Stimulated activated CD4-positive, alpha-beta T cell treated with anti-CD3 and anti-CD28 coated beads, Interleukin-4, amount 100 ng/mL, for 24 hours (primary cell): ENCODE measurements at places on chromosomes 5 and 9.

DNA sequence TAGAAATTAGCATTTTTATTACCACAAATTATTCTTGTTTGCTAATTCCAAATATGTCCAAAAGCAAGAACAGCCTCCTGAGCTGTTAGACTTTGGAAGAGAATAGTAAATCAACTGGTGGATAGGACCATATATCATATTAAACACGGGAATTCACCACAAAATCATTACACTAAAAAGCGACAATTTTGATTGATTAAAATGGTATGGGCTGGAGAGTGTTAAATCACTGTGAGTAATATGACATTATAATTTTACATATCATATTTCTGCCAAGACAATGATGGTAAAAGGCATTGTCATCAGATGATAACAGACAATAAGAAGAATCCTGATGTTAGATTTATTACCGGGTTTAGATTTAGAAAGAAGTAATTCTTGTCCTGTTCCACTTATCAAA lies 107.2 kb upstream of the ARRDC3 start:
- DNase-seq, result no peak

DNA sequence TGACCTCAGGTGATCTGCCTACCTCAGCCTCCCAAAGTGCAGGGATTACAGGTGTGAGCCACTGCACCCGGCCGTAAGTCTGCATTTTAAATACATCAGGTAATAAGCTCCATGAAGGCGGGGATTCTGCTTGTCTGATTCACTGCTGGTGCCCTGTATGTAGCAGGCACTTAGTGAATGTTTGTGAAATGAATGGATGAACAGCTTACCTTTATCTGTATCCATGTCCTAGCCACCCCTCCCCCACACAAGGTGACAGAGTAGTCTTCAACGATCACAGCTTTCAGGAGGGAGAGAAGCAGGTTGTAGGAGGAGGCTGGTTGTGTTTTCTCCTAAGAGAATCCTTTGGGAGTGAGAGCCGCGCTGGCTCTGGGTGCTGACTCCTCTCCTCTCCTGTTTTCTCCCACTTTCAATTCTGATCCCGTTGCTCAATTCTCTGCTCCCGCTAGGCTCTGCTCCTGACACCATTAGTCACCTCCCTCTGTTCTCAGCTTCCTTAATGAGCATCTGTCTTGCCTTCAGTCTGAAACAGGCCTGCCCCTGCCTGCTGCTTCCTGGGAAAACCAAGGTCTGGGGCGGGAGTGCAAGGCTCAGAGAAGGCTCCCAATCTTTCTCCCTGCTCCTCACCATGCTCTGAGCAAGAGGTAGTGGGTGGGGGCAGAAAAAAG lies 88.8 kb upstream of the CTNNA1 start:
- no peak for DNase-seq

- DNase-seq, result no peak
Observed at GRCh38 chr5:83531661-83532060, 60.1 kb downstream of the VCAN start.

GRCh38 chr5:169592937-169593650 lies 9.5 kb downstream of the SPDL1 start:
- DNase-seq, result no peak

- peak; percentile 53 for DNase-seq
Observed at GRCh38 chr5:177086654-177087397, at the start of gene FGFR4. Gene FGFR4, plus strand, starts transcription at chr5:177086915. Its CDS starts 2,688 bp downstream, at chr5:177089603.

- DNase-seq, result no peak
Observed at GRCh38 chr5:164353155-164353554, 847.7 kb downstream of the MAT2B start.

DNA sequence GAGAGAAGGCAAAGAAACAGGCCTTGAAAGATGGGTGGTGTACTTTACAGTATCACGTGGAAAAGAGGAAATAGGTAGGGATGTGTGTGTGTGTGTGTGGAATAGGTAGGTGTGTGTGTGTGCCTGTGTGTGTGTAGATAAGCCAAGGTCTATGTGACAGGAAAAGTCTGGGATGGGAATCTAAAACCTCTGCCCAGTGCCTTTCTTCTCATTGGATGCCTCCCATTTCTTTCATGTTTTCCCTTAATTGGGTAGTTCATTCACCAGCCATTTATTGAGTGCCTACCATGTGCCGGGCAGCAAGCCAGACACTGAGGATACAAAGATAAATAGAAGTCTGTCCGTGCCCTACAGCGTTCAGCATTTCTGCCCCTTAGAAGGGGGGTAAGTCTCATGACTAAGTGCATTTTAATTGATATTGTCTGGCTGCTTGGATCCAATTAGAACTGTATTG lies 1.0 kb downstream of the URM1 start:
- DNase-seq, result no peak

DNA sequence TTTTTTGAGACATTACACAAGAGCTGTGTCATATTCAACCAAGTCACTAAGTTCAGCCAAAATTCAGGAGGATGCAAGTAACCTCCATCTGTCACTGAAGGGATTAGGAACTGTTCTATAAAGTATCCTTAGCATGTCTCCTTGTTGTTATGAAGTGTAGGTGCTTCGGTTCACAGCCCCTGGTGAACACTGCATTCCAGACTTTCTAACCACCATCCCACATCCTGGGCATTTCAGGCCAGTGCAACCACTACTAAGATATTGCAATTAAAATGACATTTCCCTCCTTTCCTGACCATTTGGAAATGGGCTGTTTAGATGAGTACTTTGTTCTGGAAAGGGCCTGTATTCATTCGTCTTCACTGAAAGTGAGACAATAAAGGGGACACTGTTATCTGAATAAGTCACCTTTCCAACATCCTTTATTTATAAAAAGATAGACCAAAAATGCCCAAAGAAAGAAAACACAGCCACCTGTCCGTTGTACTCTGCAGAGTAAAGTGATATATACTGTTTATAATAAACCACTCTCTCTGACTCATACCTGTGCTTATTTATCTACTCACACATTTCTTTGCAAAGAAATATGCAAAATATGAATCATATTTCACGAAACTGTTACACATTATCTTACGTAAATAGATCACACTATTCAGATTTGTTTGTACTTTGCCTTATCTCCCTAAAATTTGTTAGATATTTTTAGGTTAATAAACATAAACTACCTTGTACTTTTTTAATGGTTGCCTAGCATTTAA lies 861.9 kb downstream of the CDH18 start:
- no peak for DNase-seq

DNA sequence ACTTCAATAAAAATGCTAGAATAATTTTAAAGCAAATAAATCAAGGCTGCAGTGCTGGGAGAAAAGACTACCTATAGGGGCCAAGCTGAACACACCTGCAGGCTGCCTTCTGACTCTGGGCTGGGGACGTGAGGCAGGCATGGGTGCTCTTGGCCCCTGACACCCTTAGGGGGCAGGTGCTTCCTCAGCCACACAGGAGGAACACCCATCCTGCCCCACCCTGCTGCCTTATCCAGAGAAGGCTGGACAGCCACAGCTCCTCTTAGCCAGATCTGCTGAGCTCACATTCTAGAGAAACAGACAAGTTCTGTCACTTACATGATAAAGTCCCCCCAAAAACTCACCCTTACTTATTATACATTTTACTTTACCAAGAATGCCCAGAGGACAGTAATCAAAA lies 6.6 kb upstream of the LMX1B start:
- DNase-seq, result no peak

DNA sequence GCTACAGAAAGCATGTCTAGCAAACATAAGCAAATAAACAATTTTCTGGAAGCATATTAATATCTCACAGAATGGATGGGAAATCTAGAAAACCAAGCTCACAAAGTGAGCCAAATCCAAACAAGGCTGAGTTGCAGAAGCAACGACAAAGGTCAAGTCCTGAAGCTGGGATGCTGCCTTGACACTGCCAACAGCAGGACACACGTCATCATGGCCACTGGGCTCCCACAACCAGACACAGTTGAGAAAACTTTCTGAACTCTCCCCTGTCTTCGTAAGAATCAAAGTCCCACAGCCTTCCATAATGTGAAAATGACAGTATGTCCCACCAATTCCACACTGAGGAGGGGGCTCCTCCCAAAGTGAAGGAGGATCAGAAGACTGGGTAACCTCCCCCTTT lies 37.6 kb downstream of the EPB41L4A start:
- no peak for DNase-seq

- DNase-seq, result no peak
Observed at GRCh38 chr9:124527781-124528180, 20.6 kb upstream of the NR5A1 start.

DNA sequence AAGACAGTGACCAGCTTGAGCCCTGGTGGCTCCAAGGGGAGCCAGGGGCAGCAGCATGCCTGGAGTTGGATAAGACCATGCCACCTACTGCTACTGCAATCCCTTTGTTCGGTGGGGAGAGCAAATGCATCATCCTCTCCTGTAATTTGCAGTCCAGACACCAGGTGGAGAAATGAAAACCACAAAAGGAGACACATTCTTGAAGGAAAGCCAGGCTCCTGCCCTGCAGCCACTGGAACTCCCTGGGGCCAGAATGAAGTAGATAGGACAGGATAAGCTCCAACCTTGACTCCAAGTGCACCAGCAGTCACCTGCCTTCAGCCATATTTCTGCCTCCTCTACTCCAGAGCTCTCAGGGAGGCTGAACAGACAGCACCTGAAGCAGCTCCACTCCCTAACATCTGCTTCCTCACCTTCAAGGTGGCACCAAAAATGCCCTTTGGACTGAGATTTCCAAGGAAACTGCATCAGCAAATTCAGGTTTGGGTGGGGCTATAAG lies 65.1 kb upstream of the IQGAP2 start:
- peak; percentile 51 for DNase-seq

DNA sequence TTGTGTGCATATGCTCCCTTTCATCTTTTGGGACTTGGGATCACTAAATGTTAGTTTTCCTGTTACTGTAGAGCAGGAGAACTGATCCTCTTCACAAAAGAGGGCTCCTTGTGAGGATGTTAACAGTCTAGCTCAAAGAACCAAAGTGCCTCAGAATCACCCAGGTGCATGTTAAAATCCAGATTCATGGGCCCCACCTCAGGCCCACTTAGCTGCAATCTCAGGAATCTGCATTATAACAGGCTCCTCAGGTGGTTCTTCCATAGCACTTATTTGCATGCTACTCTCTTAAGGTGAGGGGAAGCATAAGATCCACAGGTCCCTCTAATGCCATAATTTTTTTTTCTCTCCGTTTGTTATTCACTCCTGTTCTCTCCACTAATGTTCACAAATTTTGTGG lies 14.8 kb upstream of the MEF2C start:
- DNase-seq, result no peak

GRCh38 chr5:62093976-62094375 lies 212.0 kb upstream of the KIF2A start:
- no peak for DNase-seq

DNA sequence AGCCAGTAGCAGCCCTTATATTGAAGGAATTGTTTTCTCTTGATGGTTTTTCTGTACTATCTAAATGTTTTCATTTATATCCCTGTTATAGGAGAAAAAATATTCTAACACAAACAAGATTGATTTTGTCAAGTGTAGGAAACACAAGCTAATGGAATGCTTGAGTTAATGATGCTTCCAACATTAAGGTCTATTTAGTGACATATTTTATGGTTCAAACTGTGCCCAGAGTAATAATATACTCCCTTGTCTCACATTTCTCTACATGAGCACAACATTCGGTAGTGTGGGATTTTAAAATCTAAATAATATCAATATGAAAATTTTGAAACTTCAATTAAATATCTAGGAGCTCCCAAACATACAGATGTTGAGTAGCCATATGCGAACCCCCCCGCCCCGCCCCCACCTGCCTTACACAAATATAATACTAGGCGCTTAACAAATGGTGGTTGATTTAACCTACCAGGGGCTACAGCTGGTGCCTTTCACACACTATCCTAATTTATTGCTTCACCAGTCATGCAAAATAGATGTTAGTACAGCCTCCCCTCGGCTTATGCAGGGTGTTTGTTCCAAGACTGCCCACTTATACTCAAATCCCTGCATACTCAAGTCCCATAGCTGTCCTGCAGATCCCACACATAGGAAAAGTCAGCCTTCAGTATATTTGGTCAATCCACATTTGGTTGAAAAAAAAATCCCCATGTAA lies 124.1 kb upstream of the ACO1 start:
- DNase-seq, result no peak

DNA sequence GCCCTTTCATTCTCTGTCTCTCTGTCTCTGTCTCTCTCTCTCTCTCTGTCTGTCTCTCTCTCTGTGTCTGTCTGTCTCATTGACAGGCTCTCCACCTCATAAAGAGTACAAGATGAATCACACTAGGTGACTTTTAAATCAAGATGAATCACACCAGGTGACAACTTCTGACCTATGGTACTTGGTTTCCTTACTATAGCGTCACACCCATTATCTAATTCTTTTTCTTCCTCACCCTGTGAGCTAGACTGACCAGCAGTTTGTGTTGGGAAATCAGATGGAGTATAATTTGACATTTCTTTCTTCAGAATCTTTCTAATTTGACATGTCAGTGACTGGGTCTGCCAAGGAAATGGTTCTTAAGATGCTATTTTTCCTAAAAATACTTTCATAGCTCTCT lies 232.9 kb downstream of the ARRDC3 start:
- DNase-seq, result no peak

GRCh38 chr9:122336866-122337555 lies 33.8 kb upstream of the PTGS1 start:
- no peak for DNase-seq

GRCh38 chr9:70910598-70910997 lies 210.8 kb downstream of the TRPM3 start:
- DNase-seq, result no peak

DNA sequence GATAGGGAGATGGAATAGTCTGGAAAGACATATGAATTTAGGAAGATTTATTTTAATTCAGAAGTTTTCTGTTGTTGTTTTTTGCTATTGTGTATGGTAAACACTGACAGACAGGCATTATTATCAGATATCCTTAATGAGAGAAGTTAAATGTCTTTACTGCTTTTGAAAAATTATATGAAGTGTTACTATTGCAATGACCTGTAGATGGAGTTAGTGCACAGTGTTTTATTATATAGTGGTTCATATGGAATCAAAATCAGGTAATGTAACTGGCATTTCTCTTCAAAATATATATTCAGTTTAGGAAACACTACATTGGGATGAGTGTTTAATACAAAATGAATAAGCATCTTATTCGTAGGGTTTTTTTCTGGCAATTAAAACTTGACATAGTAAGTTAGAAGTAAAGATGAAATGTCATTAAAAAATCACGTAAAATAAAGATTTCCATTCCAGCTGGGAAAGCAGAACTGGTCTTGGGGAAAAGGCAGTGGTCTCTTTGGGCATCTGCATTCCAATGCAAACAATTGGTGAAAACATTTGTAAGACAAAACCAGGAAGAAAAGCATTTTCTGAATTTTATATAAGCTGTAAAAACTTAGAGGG lies 3.9 kb downstream of the GABRA1 start:
- DNase-seq, result no peak

- no peak for DNase-seq
Observed at GRCh38 chr9:124454296-124454695, 4.0 kb downstream of the ADGRD2 start.
